ENCODE measurements at places on chromosomes 6 and 20. TPM values are rescaled to one million over a fixed set of nuclear protein-coding genes. Genes with fewer than 3 reads are reported as not detected.
A peak's percentile ranks its signal among the peaks of the same experiment; 100 is the strongest.

PDE10A gene
- total RNA-seq: not detected

PRL gene
- not detected for total RNA-seq

SLC17A3 gene
- total RNA-seq: not detected

SNAI1 gene
- total RNA-seq: 0.42 TPM

DHX16 gene
- 47.5 TPM for total RNA-seq

DNA sequence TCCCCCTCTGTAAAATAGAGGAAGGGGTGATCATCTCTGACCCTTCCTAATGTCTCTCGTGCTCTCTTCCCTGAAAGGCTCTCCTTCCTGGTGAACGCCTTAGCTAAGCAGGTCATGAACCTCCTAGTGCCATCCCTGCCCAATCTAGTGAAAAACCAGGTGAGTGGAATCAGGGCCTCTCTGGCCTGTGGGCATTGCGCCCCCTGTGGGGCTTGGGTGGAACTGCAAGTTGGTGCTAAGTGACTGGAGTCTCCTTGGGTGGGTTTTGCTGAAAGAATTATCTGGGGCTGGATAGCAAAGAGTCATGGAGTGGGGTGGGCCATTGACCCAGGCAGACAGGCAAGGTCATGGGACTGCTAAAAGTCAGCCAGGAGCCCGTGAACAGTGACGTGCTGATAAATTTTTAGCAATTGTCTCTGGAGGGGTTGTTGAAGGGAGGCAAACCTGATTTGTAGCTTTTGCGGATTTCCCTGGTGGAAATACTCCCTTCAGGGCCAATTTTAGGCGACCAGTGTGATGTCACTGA, 8.9 kb downstream of the BPIFB1 start:
- DNase-seq: peak; percentile 52
- H3K4me1 ChIP-seq: no peaks in the 10 kb centered on the region
- no peaks in the 10 kb centered on the region for H3K27me3 ChIP-seq
- no peaks in the 10 kb centered on the region for H3K36me3 ChIP-seq
- H3K4me3 ChIP-seq: no peak overlapping the region

- no peak overlapping the region for H3K4me3 ChIP-seq
- H3K27ac ChIP-seq: no peak overlapping the region
- no peaks in the 10 kb centered on the region for H3K36me3 ChIP-seq
- no peaks in the 10 kb centered on the region for H3K4me1 ChIP-seq
- no peaks in the 10 kb centered on the region for H3K27me3 ChIP-seq
Observed at GRCh38 chr6:25452031-25452430, 172.9 kb downstream of the CARMIL1 start.

DNA sequence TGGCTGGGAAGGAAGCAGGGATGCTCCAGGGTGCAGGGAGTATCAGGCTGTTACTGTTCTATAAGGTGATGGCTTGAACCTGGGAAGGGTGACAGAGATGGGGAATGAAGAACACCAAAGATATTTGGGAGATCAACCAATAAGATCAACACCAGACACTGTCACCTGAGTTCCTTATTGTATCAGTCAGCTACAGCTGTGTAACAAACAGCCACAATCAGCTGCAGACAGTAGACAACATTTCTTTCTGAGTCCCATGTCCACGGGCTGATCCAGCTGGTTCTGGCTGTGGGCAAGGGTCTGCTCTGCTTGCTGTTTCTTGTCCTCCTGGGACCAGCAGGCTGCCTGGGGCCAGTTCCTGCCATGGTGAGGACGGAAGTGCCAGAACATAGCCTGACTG, 31.3 kb upstream of the SLCO4A1 start:
- H3K4me1 ChIP-seq: no peaks in the 10 kb centered on the region
- H3K36me3 ChIP-seq: no peaks in the 10 kb centered on the region
- DNase-seq: no peak
- H3K4me3 ChIP-seq: no peak overlapping the region
- H3K27ac ChIP-seq: no peak overlapping the region
- no peaks in the 10 kb centered on the region for H3K27me3 ChIP-seq

- H3K27ac ChIP-seq: no peak overlapping the region
- DNase-seq: no peak
- no peaks in the 10 kb centered on the region for H3K4me1 ChIP-seq
- H3K36me3 ChIP-seq: no peaks in the 10 kb centered on the region
- no peak overlapping the region for H3K4me3 ChIP-seq
Observed at GRCh38 chr6:45947807-45948206, 67.9 kb downstream of the CLIC5 start.

GRCh38 chr6:138597336-138597735, 98.0 kb upstream of the NHSL1 start:
- H3K36me3 ChIP-seq: no peaks in the 10 kb centered on the region
- H3K27ac ChIP-seq: no peak overlapping the region
- no peak for DNase-seq
- no peaks in the 10 kb centered on the region for H3K27me3 ChIP-seq
- H3K4me3 ChIP-seq: no peak overlapping the region
- H3K4me1 ChIP-seq: peaks cover 8% of the 10 kb centered on the region

DNA sequence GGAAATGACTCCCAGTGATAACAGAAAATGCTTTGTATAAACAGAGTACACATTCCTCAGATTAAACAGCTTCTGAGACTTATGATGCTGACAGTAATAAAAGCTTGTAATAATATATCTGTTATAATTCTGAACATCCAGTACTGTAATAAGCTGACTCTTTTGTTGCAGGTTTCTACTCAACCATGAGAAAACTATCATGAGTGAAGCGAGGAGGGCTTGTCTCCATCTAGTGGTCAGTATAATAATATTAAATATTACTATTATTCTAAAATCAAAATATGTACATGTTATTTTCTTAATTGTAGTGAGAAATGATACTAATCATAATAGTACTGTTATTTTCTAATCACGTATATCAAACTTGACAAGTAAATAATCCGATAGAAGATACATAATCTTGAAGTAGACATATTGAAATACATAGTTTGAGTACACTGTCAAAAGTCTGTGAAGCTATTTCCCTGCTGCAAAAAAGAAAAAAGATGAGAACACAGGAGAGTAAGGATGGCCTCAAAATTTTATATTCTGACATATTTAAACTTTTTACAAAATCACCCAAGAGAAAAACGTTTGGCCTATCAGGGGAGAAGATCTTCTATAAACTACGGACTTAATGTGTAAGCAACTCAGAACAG, 183.1 kb downstream of the MOXD1 start:
- no peaks in the 10 kb centered on the region for H3K27me3 ChIP-seq
- no peaks in the 10 kb centered on the region for H3K4me1 ChIP-seq
- DNase-seq: no peak
- H3K27ac ChIP-seq: no peak overlapping the region
- H3K4me3 ChIP-seq: no peak overlapping the region

DNA sequence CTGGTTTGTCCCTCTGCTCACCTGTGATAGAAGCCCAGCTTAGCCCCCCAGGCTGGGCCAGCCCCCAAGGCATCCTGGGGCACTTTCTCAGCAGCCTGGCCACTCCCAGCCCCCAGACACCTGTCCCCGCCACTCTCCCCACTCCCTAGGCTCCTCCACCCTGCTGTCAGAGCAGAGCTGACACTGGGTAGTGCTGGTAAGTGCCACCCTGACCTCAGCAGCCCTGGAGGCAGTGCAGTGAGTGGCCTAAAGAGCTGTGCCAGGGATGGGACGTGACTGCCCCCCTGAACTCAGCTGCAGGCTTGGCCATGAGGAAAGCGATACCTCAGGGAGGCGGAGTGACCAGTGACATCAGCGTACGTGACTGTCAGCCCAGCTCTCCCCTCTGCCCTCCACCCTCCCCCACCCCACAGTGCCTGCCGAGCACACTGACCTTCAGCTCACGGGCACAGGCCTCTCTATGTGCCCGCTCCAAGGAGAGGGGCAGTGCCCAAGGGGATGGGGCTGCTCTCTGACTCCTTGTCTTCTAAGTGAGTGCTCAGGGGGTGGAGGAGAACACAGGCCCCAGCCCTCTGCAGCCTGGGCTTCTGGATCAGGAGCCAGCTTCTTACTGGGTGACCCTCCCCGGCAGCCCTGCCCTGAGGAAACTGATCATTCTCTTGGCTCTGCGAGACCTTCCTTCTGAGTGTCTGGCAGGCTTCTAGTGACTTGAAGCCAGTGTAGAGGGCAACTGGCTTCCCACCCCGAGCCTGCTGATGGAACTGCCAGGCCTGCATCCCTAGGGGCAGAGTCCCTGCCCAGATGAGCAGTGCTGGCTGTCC, 172.7 kb downstream of the MRPL14 start:
- H3K27me3 ChIP-seq: no peaks in the 10 kb centered on the region
- H3K36me3 ChIP-seq: no peaks in the 10 kb centered on the region
- DNase-seq: no peak
- no peak overlapping the region for H3K27ac ChIP-seq
